ENCODE measurements at places on chromosomes 12 and 14. TPM values are rescaled to one million over a fixed set of nuclear protein-coding genes. Genes with fewer than 3 reads are reported as not detected.
A peak's percentile ranks its signal among the peaks of the same experiment; 100 is the strongest.

Gene GZMH
- total RNA-seq, result not detected

GRCh38 chr12:5865397-5865796 is 79.7 kb downstream of the ANO2 start:
- H3K27me3 ChIP-seq, result no peaks in the 10 kb centered on the region
- H3K4me3 ChIP-seq, result no peak overlapping the region
- no peaks in the 10 kb centered on the region for H3K36me3 ChIP-seq

Gene YBX3
- total RNA-seq, result 123 TPM

Gene DCP1B
- 20.2 TPM for total RNA-seq

GRCh38 chr14:84535484-84535883 is 994.5 kb upstream of the FLRT2 start:
- no peak for DNase-seq
- no peaks in the 10 kb centered on the region for H3K36me3 ChIP-seq
- H3K4me1 ChIP-seq, result no peaks in the 10 kb centered on the region
- H3K27ac ChIP-seq, result no peak overlapping the region
- no peaks in the 10 kb centered on the region for H3K27me3 ChIP-seq

Gene MYO1H
- not detected for total RNA-seq

GRCh38 chr12:131511803-131512561 is 198.9 kb upstream of the SFSWAP start:
- no peak overlapping the region for H3K27ac ChIP-seq
- DNase-seq, result no peak
- no peaks in the 10 kb centered on the region for H3K36me3 ChIP-seq
- H3K4me1 ChIP-seq, result no peaks in the 10 kb centered on the region
- H3K4me3 ChIP-seq, result no peak overlapping the region

GRCh38 chr14:35420036-35420811 is 15.7 kb upstream of the NFKBIA start:
- no peak for DNase-seq
- no peaks in the 10 kb centered on the region for H3K27me3 ChIP-seq
- H3K27ac ChIP-seq, result no peak overlapping the region
- no peaks in the 10 kb centered on the region for H3K36me3 ChIP-seq
- H3K4me3 ChIP-seq, result no peak overlapping the region

GRCh38 chr12:85076688-85077430 is 40.7 kb downstream of the LRRIQ1 start:
- no peak overlapping the region for H3K27ac ChIP-seq
- H3K4me1 ChIP-seq, result no peaks in the 10 kb centered on the region
- H3K27me3 ChIP-seq, result no peaks in the 10 kb centered on the region
- H3K36me3 ChIP-seq, result no peaks in the 10 kb centered on the region
- no peak overlapping the region for H3K4me3 ChIP-seq

GRCh38 chr12:127178463-127178862 is 1088.5 kb upstream of the TMEM132C start:
- no peak overlapping the region for H3K4me3 ChIP-seq
- DNase-seq, result no peak
- no peak overlapping the region for H3K27ac ChIP-seq
- H3K27me3 ChIP-seq, result no peaks in the 10 kb centered on the region
- no peaks in the 10 kb centered on the region for H3K4me1 ChIP-seq

DNA sequence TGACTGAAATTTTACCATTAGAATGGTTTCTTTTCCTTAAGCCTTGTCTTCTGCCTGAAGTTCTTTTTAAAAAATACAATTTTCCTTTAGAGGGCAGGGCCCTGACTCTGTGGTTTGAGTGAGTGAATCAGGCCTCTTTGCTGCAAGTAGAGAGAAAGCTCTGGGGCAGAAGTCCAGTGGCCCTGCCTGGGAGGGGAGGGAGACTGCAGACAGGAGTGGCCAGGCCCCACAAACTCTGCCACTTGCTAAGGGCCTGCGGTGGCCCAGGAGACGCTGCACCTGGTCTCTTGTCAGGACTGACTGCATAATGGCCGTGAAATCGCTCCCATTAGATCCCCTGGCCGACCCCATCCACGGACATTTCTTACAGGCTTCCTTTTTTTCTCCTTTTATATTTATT is 25.5 kb downstream of the TSPAN11 start:
- no peak overlapping the region for H3K4me3 ChIP-seq
- no peaks in the 10 kb centered on the region for H3K36me3 ChIP-seq
- H3K27me3 ChIP-seq, result no peaks in the 10 kb centered on the region
- no peak overlapping the region for H3K27ac ChIP-seq

Gene BIN2
- total RNA-seq, result not detected

- H3K27ac ChIP-seq, result no peak overlapping the region
- no peaks in the 10 kb centered on the region for H3K27me3 ChIP-seq
- H3K36me3 ChIP-seq, result no peaks in the 10 kb centered on the region
- no peak for DNase-seq
- H3K4me1 ChIP-seq, result no peaks in the 10 kb centered on the region
Observed at GRCh38 chr14:88929656-88930436, 105.4 kb downstream of the TTC8 start.

GRCh38 chr12:100427078-100427477 is 46.6 kb upstream of the NR1H4 start:
- H3K27ac ChIP-seq, result no peak overlapping the region
- DNase-seq, result no peak
- H3K4me3 ChIP-seq, result no peak overlapping the region
- H3K36me3 ChIP-seq, result no peaks in the 10 kb centered on the region
- no peaks in the 10 kb centered on the region for H3K4me1 ChIP-seq

Gene IFNG
- not detected for total RNA-seq

GRCh38 chr12:122356192-122356635 is 66.3 kb downstream of the CLIP1 start:
- H3K4me3 ChIP-seq, result no peak overlapping the region
- H3K36me3 ChIP-seq, result no peaks in the 10 kb centered on the region
- H3K27ac ChIP-seq, result no peak overlapping the region
- no peaks in the 10 kb centered on the region for H3K27me3 ChIP-seq
- DNase-seq, result peak; percentile 56

DNA sequence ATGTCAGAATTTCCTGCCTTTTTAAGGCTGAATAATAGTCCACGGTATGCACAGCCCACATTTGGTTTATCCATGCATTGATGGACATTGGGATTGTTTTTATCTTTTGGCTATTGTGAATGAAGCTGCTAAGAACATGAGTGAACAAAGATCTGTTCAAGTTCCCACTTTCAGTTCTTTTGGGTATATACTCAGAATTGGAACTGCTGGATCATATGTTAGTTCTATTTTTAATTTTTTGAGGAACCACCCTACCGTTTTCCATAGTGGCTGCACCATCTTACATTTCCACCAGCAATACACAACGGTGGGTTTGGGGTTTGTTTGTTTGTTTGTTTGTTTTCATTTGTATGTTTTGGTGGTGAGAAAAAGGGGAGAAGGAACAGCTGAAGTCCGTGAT is 6.4 kb downstream of the GPR68 start:
- H3K4me3 ChIP-seq, result no peak overlapping the region
- no peaks in the 10 kb centered on the region for H3K36me3 ChIP-seq
- DNase-seq, result no peak
- H3K27ac ChIP-seq, result no peak overlapping the region
- H3K4me1 ChIP-seq, result no peaks in the 10 kb centered on the region
- H3K27me3 ChIP-seq, result no peaks in the 10 kb centered on the region

- H3K36me3 ChIP-seq, result peaks cover 7% of the 10 kb centered on the region
- no peak overlapping the region for H3K4me3 ChIP-seq
- H3K4me1 ChIP-seq, result peaks cover 13% of the 10 kb centered on the region
- H3K27me3 ChIP-seq, result no peaks in the 10 kb centered on the region
- DNase-seq, result no peak
Observed at GRCh38 chr12:123987022-123987421, 14.0 kb downstream of the ZNF664 start.

- no peaks in the 10 kb centered on the region for H3K36me3 ChIP-seq
- H3K4me3 ChIP-seq, result no peak overlapping the region
- H3K27me3 ChIP-seq, result no peaks in the 10 kb centered on the region
- no peak overlapping the region for H3K27ac ChIP-seq
- no peak for DNase-seq
Observed at GRCh38 chr12:1888923-1889322, 29.5 kb downstream of the CACNA2D4 start.

GRCh38 chr14:77620222-77620870 is 3.9 kb upstream of the SPTLC2 start:
- peaks cover 5% of the 10 kb centered on the region for H3K27me3 ChIP-seq
- H3K27ac ChIP-seq, result no peak overlapping the region
- H3K36me3 ChIP-seq, result no peaks in the 10 kb centered on the region
- H3K4me3 ChIP-seq, result no peak overlapping the region
- no peak for DNase-seq

DNA sequence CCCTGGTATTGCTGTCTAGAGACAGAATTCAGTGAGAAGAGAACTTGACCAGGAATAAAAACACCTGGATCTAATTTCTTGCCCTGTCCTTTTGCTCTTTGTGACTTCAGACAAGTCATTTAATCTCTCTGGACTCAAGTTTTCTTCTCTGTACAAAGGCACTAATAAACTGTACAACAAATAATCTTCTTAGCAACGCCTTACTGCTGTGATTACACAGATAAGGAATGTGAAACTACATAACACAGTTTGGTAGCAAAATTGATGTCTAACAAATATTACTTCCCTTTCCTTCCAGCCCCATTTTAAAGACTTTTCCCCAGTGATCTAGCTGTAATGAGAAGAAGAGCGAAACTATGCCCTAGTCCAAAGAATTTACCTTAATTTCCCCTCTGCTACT is 69.3 kb downstream of the BCAT1 start:
- H3K27me3 ChIP-seq, result no peaks in the 10 kb centered on the region
- DNase-seq, result no peak

GRCh38 chr14:104294628-104294982 is 156.2 kb downstream of the KIF26A start:
- peaks cover 16% of the 10 kb centered on the region for H3K4me1 ChIP-seq
- H3K27me3 ChIP-seq, result no peaks in the 10 kb centered on the region
- no peak for DNase-seq
- H3K36me3 ChIP-seq, result no peaks in the 10 kb centered on the region
- no peak overlapping the region for H3K27ac ChIP-seq
- H3K4me3 ChIP-seq, result no peak overlapping the region

Gene LRRC43
- 0.24 TPM for total RNA-seq

Gene NCKAP5L
- 19.0 TPM for total RNA-seq

Gene KRT74
- total RNA-seq, result not detected

- H3K4me1 ChIP-seq, result no peaks in the 10 kb centered on the region
- no peak for DNase-seq
- no peaks in the 10 kb centered on the region for H3K36me3 ChIP-seq
- no peak overlapping the region for H3K27ac ChIP-seq
Observed at GRCh38 chr14:34920339-34920738, 45.2 kb upstream of the BAZ1A start.

- H3K4me3 ChIP-seq, result no peak overlapping the region
- H3K4me1 ChIP-seq, result peaks cover 9% of the 10 kb centered on the region
- peaks cover 15% of the 10 kb centered on the region for H3K36me3 ChIP-seq
- peak overlapping the region; percentile 21 for H3K27ac ChIP-seq
- DNase-seq, result peak; percentile 30
Observed at GRCh38 chr14:70744641-70745040, 64.7 kb downstream of the MAP3K9 start.

Gene TEX52
- not detected for total RNA-seq

GRCh38 chr14:38971258-38971921 is 131.6 kb downstream of the SEC23A start:
- DNase-seq, result no peak
- no peak overlapping the region for H3K4me3 ChIP-seq
- peaks cover 12% of the 10 kb centered on the region for H3K4me1 ChIP-seq
- no peak overlapping the region for H3K27ac ChIP-seq
- no peaks in the 10 kb centered on the region for H3K36me3 ChIP-seq

DNA sequence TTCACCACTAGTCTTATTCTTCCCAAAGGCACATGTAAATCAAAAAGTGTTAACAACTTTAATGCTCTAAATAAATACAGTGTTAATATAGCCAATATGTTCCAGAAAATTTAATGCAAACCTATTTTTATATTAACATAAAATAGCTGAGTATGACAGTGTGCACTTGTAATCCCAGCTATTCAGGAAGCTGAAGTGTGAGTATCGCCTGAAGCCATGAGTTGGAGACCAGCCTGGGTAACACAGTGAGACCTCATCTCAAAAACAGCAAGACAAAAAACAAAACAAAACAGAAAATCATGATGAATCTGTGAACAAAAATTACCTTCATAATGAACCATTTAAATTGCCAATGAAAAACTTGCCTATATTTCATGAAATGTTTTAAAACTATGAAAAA is 798.9 kb downstream of the SLC6A15 start:
- H3K27me3 ChIP-seq, result no peaks in the 10 kb centered on the region
- H3K4me3 ChIP-seq, result no peak overlapping the region
- H3K27ac ChIP-seq, result no peak overlapping the region
- no peaks in the 10 kb centered on the region for H3K36me3 ChIP-seq

GRCh38 chr12:94148739-94149118 is 352 bp downstream of the PLXNC1 start:
- no peak overlapping the region for H3K27ac ChIP-seq
- peaks cover 10% of the 10 kb centered on the region for H3K4me1 ChIP-seq
- peaks cover 75% of the 10 kb centered on the region for H3K27me3 ChIP-seq
- DNase-seq, result peak; percentile 81

DNA sequence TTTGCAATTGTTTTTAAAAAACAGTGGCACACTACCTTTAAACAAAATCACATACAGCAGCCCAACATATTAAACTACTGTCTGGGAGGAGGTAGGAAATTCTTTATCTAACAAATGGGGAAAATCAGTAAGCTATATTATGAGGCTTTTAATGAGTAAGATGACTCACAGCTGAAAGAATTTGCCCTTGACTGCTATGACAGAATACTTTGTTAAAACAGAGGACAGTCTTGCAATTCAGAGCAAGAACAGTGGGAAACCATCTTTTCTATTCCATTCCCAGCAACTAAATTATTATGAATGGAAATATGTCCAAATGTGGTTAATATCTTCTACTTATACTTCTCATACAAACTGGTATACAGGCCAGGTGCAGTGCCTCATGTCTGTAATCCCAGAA is 49.2 kb upstream of the SGPP1 start:
- no peak for DNase-seq
- no peak overlapping the region for H3K27ac ChIP-seq
- H3K27me3 ChIP-seq, result no peaks in the 10 kb centered on the region
- H3K4me1 ChIP-seq, result no peaks in the 10 kb centered on the region
- H3K4me3 ChIP-seq, result no peak overlapping the region
- no peaks in the 10 kb centered on the region for H3K36me3 ChIP-seq
